Activated CD4-positive, alpha-beta memory T cell treated with anti-CD3 and anti-CD28 coated beads for 36 hours (primary cell): ENCODE measurements at places on chromosomes 3 and 15. TPM values are rescaled to one million over a fixed set of nuclear protein-coding genes. Genes with fewer than 3 reads are reported as not detected.

Gene GHSR
- total RNA-seq, result not detected

- H3K4me3 ChIP-seq, result peak overlapping the region; percentile 99
- H3K36me3 ChIP-seq, result peaks cover 34% of the 10 kb centered on the region
- peak overlapping the region; percentile 97 for H3K27ac ChIP-seq
- peaks cover 65% of the 10 kb centered on the region for H3K4me1 ChIP-seq
Measured at GRCh38 chr3:52238193-52238760, 681 bp downstream of the TWF2 start.

DNA sequence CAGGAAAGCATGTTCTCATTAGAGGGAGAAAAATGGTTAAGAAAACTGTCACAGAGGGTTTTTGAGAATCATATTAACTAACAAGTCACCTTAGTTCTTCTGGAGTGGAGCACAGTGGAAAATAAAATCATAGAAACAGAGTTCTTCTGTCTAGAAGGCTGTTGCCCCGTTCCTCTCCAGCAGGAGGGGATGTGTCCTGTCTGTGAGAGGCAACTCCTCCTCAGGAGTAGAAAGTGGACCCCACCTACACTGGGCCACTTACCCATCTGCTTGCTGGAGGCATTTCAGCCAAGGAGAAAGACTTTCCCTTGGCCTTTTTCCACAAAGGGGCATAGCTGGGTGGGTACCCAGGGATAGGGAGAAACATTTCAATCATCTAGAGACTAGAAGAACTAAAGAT, 106.6 kb downstream of the SSR3 start:
- no peaks in the 10 kb centered on the region for H3K4me1 ChIP-seq
- no peaks in the 10 kb centered on the region for H3K27me3 ChIP-seq
- H3K27ac ChIP-seq, result no peak overlapping the region
- no peak overlapping the region for H3K4me3 ChIP-seq

DNA sequence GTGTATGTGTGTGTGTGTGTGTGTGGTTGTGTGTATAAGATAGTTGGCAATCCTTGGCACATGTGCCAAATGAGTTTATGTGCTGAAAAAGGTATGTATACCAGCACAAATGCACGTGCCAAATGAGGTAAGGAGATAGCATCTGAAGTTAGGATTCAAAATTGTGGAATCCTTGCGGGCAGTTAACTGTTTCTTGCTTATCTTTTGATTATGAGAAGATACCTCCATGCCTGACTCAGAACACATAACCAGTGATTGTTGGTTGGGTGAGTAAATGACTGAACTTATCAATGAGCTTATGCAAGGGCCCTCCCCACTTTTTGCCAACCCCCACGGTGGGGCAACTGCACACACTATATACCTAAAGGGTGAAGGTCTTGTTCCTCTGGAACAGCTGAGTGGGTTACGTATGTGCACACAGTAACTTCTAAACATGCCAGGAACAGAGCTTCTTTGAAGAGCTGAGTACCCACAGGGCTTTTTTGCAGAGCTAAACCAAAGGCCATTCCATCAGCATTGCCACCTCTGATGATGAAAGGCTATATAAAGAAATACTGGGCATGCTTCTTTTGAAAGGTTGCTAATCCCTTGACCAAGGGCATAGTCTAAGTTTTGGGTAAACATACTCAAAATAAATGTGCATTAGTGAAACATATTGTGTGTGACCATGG, 60.1 kb downstream of the MEIS2 start:
- no peaks in the 10 kb centered on the region for H3K4me1 ChIP-seq
- no peak overlapping the region for H3K27ac ChIP-seq
- peaks cover 3% of the 10 kb centered on the region for H3K27me3 ChIP-seq

GRCh38 chr3:38121832-38122461, 15.0 kb downstream of the ACAA1 start:
- no peaks in the 10 kb centered on the region for H3K27me3 ChIP-seq
- no peaks in the 10 kb centered on the region for H3K4me1 ChIP-seq
- no peak for DNase-seq

DNA sequence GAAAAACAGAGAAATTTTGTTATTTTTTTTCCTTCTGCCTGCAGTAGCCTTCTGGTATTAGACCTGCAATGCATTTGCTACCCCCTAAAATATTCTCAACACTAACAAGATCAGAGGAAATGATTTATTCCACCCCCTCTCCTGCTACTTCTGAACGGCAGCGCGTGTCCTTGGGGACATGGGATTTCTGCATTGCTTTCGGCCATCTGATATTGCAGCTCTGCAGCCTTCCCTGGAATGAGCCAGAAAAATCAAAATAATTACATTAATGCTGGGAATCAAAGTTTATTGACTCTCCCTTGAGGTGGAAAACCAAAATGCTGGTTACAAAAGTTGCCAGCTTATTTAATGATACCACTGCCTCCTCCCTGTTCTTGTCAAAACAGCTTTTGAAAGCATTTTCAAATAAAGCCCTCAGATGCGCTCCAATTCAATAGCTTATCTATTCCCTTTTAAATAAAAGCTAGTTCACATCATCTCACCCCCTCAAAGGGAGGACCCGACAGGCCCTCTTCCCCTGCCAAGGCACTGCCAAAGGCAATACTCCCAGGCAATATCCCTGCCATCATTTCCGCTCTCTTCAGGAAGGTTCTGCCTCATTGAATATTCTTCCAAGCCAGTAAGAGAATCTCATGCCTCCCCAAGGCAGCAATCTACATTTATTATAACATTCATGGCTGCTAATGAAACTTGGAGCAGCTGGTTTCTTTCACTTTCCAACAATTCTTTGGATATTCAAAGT, 96.6 kb downstream of the FHIT start:
- H3K4me1 ChIP-seq, result no peaks in the 10 kb centered on the region
- H3K27me3 ChIP-seq, result no peaks in the 10 kb centered on the region
- no peaks in the 10 kb centered on the region for H3K36me3 ChIP-seq
- H3K4me3 ChIP-seq, result no peak overlapping the region
- no peak for DNase-seq
- no peak overlapping the region for H3K27ac ChIP-seq

Gene KBTBD13
- total RNA-seq, result not detected

Gene ANKRD63
- not detected for total RNA-seq

GRCh38 chr3:184005941-184006507, 11.7 kb downstream of the ABCC5 start:
- H3K4me3 ChIP-seq, result no peak overlapping the region
- H3K27me3 ChIP-seq, result no peaks in the 10 kb centered on the region
- DNase-seq, result no peak
- H3K27ac ChIP-seq, result peak overlapping the region; percentile 21
- H3K4me1 ChIP-seq, result peaks cover 7% of the 10 kb centered on the region

Gene TMEM212
- not detected for total RNA-seq

DNA sequence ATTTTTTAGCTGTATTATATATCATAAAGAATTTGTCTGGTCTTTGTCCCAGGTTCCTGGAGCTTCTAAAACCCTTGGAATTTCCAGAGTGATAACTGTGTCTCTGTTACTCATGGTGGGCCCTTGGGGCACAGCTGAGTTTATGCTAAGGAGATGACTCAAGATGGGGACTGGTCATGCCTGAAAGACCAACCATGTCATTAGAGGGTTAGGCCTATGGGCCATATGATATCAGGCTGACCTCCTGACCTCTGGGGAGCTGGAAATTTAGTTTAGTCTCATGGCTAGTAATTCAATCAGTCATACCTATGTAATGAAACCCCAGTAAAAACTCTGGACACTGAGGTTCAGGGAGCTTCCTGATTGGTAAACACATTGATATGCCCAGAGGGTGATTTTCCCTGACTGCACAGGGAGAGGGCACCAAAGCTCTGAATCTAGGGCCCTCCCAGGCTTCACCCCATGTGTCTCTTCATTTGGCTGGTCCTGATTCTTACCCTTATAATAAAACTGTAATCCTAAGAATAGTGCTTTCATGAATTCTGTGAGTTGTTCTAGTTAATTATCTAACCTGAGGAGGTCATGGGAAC, 69.6 kb downstream of the EEFSEC start:
- peaks cover 30% of the 10 kb centered on the region for H3K36me3 ChIP-seq
- no peaks in the 10 kb centered on the region for H3K27me3 ChIP-seq
- H3K4me1 ChIP-seq, result peaks cover 5% of the 10 kb centered on the region
- DNase-seq, result no peak
- H3K4me3 ChIP-seq, result no peak overlapping the region

DNA sequence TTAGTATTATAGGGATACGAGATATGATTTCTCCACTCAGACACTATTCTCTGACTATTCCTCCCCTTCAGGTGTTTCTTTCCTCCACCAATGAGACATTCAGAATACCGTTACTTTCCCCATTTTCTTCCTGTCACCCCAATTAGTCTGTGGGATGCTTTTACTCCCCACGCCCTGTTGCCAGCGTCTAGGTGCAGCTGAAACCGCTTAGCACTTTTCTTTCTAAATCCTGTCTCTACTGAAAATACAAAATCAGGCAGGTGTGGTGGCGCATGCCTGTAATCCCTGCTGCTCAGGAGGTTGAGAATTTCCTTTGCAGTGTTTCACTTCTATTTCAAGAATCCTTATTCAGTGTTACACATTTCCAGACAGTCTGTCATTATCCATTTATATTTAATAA, 49.6 kb upstream of the DLG1 start:
- H3K27me3 ChIP-seq, result peaks cover 4% of the 10 kb centered on the region
- no peaks in the 10 kb centered on the region for H3K36me3 ChIP-seq
- no peak overlapping the region for H3K4me3 ChIP-seq
- H3K27ac ChIP-seq, result no peak overlapping the region
- no peak for DNase-seq

DNA sequence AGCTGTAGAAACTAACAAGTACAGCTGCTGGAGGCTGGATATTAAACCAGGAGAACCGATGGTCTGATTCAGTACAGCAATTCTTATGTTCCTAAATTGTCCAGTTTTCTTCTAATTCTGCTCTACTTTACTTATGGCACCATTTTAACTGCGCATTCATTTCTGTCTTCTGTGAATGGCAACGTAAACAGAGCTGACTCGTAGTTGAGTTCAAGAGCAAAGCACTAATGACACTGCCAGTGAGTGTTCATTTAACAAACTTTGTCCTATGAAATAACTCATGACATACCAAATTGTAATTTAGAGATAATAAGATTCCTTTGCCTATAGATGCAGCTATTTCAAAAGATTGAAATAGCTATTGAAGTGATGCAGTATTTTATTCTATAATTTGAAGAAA, 48.7 kb downstream of the BCHE start:
- no peaks in the 10 kb centered on the region for H3K27me3 ChIP-seq
- H3K27ac ChIP-seq, result no peak overlapping the region
- H3K4me3 ChIP-seq, result no peak overlapping the region
- H3K4me1 ChIP-seq, result no peaks in the 10 kb centered on the region
- no peak for DNase-seq

Gene AADACL2
- total RNA-seq, result not detected

DNA sequence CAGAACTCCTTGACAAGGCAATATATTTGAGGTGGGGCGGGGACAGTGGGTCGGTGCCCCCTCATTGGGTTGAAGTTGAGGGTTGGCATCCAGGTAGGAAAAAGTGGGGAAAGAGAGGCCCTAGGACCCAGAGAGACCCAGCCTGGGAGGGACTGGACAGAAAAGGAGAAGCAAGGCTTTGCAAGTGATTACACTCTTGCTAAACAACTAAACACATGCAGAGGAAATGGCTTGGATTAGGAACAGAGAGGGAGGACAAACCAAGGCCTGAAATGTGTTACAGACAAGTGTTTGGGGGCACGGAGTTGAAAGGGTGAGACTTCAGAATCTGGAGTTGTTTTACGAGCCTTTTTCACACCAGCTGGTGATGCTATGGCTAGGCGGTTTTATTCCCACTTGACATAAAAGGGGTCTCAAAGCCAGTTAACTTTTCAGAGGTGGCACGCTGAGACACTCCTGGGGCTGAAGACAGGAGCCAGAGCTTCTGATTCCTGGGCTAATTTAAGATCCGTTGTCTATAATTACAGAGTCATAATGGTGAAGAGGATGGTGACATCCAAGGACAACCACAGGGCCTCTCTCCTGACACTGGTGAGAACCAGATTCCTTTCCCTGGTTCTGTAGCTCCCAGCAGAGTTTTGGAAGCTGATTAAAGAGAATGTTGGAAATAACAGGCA, 7.7 kb upstream of the KCTD6 start:
- DNase-seq, result no peak
- no peaks in the 10 kb centered on the region for H3K36me3 ChIP-seq
- H3K27me3 ChIP-seq, result peaks cover 3% of the 10 kb centered on the region
- H3K4me3 ChIP-seq, result no peak overlapping the region
- peaks cover 4% of the 10 kb centered on the region for H3K4me1 ChIP-seq

GRCh38 chr15:60844511-60845174, 365.7 kb upstream of the ICE2 start:
- peak; percentile 75 for DNase-seq
- H3K27ac ChIP-seq, result peak overlapping the region; percentile 3
- peaks cover 7% of the 10 kb centered on the region for H3K27me3 ChIP-seq
- no peaks in the 10 kb centered on the region for H3K36me3 ChIP-seq
- peak overlapping the region; percentile 34 for H3K4me3 ChIP-seq

- peaks cover 7% of the 10 kb centered on the region for H3K4me1 ChIP-seq
- no peak overlapping the region for H3K27ac ChIP-seq
- no peaks in the 10 kb centered on the region for H3K36me3 ChIP-seq
- H3K4me3 ChIP-seq, result no peak overlapping the region
- H3K27me3 ChIP-seq, result no peaks in the 10 kb centered on the region
Measured at GRCh38 chr3:42539871-42540714, 37.6 kb downstream of the VIPR1 start.

DNA sequence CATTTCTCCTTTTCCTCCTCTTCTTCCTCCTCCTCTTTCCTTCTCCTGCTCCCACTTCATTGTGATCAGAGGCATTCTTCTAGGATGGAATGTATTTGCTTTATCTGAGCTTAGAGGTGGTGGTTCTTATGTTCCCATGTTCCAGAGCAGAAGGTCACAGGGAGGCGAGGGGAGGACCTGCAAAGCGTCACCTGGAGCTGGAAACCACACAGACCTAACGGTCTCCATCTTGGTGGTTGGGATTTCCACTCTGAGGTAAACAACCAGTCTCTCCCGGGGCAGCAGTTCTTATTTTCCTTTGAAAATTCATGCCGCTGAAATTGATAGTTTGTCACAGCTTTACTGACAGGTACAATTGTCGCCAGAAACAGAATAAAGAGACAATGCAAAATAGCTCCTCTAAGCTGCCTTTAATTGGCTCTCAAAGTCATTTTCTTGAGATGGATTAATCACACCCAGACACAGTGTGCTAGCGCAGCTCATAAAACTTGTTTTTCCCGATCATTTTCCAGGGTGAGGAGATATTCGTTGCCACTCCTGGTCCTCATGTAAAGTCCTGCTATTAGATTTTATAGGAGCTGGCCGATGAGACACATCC, 16.9 kb upstream of the AGBL1 start:
- no peaks in the 10 kb centered on the region for H3K36me3 ChIP-seq
- H3K4me1 ChIP-seq, result no peaks in the 10 kb centered on the region
- H3K27me3 ChIP-seq, result peaks cover 3% of the 10 kb centered on the region

- peaks cover 15% of the 10 kb centered on the region for H3K27me3 ChIP-seq
- peak; percentile 35 for DNase-seq
- no peak overlapping the region for H3K27ac ChIP-seq
- H3K4me1 ChIP-seq, result peaks cover 9% of the 10 kb centered on the region
- no peak overlapping the region for H3K4me3 ChIP-seq
Measured at GRCh38 chr3:11140030-11140712, 14.1 kb upstream of the HRH1 start.

Gene ZNF501
- total RNA-seq, result 2.6 TPM

DNA sequence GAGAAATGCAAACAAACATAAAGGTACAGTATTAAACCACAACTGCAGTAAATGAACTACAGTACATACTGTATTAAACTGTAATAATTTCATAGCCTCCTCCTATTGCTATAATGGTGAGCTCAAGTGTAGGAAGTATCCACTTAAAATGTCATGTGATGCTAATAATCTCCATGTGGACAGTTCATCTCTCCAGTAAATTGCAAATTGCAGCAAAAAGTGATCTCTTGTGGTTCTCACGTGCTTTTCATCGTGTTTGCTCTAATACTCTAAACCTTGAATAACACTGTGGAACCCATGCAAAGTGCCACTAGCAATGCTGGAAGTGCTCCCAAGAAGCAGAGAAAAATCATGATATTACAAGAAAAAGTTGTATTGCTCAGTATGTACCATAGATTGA, 9.2 kb upstream of the FNDC3B start:
- H3K27ac ChIP-seq, result no peak overlapping the region
- peaks cover 3% of the 10 kb centered on the region for H3K4me1 ChIP-seq
- no peaks in the 10 kb centered on the region for H3K27me3 ChIP-seq
- no peak overlapping the region for H3K4me3 ChIP-seq
- DNase-seq, result no peak

Gene ACTC1
- not detected for total RNA-seq
